Posterior vena cava (tissue), 2 donors: ENCODE measurements at places on chromosomes 7 and 10. TPM values are rescaled to one million over a fixed set of nuclear protein-coding genes. Genes with fewer than 3 reads are reported as not detected.

DNA sequence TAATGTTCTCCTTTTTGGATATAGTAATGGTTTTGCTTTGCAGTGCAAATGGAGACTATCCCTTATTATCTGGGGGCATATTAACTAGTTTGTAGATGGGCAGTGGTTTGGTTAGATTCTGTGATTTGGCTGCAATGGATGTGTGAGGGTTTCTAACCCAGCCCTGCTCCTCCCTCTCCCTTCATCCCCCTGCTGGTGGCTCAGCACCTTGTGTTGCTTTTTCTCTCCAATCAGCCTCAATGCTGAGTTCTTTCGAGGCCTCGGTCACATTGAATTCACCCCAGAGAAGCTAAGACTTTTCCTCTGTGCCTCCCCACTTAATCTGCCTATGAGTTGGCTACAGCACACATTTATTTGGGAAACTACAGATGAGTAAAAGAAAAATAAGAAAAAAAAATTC is 120.0 kb downstream of the MALRD1 start:
- no peak for DNase-seq

DNA sequence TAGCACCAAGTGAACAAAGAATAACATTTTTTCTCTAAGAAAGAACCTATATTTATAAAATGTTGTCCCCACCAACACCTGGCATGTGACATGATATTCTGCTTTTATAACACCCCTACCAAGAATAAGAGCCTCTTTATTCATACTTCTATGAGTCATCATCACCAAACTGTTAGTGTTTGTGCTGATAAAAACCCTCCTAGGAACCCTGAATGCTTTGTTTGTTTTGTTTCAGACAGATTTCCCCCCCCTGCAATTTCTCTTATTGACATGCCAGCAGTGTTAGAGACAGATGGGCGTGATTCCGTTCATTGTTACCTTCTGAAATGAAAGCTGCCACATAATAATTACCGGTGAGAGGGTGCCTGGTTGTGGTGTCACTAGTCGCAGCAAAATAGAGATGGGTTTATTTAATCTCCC is 651.1 kb downstream of the SORCS1 start:
- no peak for DNase-seq

- DNase-seq, result no peak
Observed at GRCh38 chr7:23945472-23945871, 235.5 kb downstream of the STK31 start.

DNA sequence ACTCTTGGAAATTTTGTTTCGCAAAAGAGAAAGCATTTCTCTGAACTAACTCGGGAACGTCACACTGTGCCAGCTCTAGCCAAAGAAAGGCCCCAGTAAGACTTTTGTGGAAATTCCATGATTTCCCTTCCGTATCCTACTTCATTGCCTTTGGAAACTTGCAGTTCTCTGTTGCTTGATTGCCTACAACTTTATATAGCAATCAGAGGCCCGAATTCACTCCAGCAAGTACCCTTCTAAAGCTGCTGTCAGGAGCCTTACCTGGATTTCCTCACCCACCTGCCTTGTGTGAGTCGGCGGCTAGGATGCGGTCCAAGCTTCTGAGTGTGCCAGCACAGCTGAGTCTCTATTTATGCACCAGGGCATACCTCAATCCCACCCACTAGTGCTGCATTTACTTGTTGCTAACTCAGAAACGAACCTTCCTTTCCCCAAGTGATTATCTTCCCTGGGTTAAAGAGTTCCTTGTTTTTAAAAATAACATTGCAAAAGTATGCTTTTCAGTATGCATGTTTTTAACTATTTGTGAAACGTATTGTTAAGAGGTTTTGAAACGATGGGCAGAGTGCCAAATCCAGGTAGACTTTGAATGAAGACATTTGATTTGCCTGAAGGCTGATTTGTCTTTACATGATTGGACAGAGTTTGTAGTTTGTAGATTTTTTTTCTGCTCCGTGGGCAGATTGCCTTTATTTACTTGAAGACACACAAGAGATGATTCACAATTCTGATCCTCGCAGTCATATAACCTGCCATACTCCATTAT is at the start of gene AGR2:
Gene AGR2 (minus strand): TSS at position 326 of the 766 bp plus-strand sequence. CDS start 3,203 bp downstream, outside the sequence.
- DNase-seq, result no peak

GRCh38 chr10:122854648-122855047 is 9.0 kb upstream of the CUZD1 start:
- DNase-seq, result no peak

GRCh38 chr10:87550741-87551140 is 46.0 kb downstream of the MINPP1 start:
- no peak for DNase-seq

- no peak for DNase-seq
Observed at GRCh38 chr10:75417522-75417927, 13.9 kb upstream of the LRMDA start.

- DNase-seq, result peak; percentile 78
Observed at GRCh38 chr7:126806614-126807013, 446.1 kb downstream of the GRM8 start.

DNA sequence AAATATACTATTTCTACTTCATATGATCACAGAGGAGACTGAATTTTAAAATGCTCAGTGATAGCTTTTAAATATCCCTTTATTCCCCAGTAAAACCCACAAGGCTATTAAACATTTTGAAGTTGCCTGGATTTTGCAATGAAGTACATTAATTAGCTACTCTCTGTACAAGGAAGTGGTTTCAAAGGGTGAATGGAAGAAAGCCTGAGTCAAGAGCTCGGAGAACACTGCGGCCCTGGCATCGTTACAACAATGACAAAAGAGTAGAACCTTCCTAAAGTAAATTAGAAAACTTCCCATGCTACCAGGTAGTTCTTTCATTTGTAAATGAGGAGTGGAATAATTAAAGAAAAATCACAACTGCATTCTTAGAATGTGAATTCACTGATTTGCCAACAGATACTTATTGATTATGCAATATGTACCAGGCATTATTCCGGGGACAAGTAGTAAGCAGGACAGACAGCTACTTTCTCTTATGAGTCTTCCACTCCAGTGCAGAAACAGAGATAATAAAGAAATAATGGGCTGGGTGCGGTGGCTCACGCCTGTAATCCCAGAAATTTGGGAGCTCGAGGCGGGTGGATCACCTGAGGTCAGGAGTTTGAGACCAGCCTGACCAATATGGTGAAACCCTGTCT is 63.0 kb downstream of the ZNF22 start:
- no peak for DNase-seq

DNA sequence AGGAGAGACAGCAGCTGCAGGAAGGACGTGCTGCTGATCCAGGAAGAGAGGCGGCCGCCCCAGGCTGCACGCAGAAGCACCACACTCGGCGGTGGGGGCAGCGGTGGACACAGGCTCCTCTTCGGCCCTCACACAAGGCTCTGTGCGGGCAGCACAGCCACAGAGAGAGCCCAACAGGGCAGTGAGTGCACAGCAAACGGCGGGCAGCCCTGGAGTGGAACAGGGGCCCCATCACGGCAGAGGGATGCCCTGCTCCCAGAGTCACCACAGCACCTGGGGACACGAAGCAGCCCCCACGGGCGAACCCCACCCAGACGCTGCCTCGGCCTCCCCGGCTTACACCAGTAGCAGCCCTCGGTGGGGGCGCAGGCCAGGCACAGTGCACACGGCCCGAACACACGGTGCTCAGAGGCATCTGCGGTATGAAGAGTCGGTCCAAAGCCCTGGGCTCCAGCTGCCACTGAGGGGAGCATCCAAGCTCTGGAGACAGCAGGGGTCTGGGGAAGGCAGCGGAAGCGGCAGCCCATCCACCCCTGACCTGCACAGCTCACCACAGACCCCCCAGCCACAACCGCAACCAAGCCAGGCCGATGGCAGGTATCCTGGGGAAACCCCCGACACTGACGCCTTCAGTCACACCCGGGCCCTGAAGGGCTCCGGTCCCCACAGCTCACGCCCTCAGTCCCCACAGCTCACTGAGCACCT is 16.8 kb downstream of the NUDT1 start:
- no peak for DNase-seq

TAS2R41 gene
- 0.81 TPM for total RNA-seq

XRCC2 gene
- 0.51 TPM for total RNA-seq

DNAJC30 gene
- 7.7 TPM for total RNA-seq

CCZ1 gene
- total RNA-seq, result 79.4 TPM

NEUROG3 gene
- total RNA-seq, result not detected
